T-helper 22 cell (primary cell): ENCODE measurements at places on chromosomes 3 and 15.
A peak's percentile ranks its signal among the peaks of the same experiment; 100 is the strongest.

- no peak for DNase-seq
Observed at GRCh38 chr3:108983051-108983450, 29.4 kb upstream of the GUCA1C start.

DNA sequence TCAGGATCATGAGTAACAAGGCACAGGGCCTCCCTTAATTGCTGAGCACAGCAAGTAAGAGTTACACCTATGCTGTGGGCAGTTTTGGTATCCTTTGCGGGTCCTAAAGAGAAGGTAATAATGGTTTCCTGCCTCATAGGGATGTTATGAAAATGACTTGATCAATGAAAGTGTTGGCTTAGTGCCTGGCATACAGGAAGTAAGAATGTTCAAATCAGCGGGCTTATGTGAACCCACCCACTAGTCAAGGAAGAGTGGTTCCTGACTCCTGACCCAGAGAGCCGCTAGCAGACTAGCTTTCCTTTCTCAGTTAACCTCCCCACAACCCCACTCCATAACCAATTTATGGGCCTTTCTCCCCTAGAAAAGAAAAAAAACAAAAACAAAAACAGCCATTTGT, 5.2 kb upstream of the ADAMTS9 start:
- no peak for DNase-seq

GRCh38 chr3:32706348-32707025, 21.5 kb downstream of the CNOT10 start:
- DNase-seq, result no peak

- no peak for DNase-seq
Observed at GRCh38 chr3:35777563-35778554, 138.5 kb downstream of the ARPP21 start.

DNA sequence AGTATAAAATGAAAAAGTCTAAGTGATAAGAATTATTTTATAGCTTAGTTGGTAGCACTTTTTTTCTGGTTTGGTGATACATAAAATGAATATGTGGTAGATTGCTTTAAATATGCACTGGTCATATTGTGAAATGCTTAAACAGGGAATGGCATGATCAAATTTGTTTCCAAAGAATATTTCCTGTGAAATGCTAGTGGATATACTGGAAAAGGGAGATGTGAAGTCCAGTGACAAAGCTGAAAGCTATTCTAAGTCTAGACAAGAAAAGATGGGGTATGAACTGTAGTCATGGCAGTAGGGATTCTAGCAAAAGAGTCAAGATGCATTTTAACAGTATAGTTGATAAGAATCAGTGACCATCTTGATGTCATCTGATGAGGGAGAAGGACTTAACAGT, 98.9 kb upstream of the MME start:
- DNase-seq, result no peak

- DNase-seq, result no peak
Observed at GRCh38 chr3:43638594-43639447, 17.0 kb upstream of the ANO10 start.

- no peak for DNase-seq
Observed at GRCh38 chr15:90337256-90337655, 14.8 kb upstream of the ZNF774 start.

- DNase-seq, result no peak
Observed at GRCh38 chr15:47188758-47189507, 528.4 kb upstream of the SEMA6D start.

DNA sequence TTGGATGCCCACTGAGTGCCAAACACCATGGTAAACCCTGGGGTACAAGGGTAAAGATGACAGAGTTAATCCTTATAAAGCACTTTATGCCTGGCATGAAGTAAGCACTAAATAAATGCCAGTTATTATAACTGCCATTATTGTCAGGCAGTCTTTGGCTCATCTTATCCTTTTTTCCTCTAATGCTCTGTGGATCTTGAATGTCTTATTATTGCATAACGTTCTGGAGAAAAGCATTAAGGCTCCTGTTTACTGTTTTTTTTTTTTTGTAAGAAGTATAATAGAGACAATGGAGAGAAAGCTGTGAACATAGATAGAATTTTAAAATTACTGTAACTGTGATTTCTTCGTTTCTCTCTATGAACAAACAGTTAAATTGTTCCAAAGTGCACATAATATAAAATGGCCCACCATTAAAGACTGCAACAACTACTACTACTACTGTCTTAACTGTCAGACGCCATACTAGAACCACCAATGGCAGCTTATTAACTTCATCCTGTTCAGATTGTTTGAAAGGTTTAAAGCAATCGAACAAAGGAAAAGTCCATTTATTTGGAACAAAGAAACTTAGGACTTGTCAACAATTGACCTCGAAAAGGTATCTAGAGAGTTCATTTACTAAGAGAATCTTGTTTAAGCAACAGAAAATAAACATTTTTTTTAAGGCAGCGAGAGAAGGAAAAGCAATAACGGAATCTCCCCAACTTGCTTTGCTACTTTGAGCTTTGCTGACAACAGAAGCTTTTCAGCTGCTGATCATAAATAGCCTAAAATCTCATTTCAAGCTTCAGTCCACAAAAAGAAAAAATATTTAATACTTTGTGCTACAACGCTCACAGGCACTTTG, 520.7 kb downstream of the ROBO1 start:
- DNase-seq, result no peak

DNA sequence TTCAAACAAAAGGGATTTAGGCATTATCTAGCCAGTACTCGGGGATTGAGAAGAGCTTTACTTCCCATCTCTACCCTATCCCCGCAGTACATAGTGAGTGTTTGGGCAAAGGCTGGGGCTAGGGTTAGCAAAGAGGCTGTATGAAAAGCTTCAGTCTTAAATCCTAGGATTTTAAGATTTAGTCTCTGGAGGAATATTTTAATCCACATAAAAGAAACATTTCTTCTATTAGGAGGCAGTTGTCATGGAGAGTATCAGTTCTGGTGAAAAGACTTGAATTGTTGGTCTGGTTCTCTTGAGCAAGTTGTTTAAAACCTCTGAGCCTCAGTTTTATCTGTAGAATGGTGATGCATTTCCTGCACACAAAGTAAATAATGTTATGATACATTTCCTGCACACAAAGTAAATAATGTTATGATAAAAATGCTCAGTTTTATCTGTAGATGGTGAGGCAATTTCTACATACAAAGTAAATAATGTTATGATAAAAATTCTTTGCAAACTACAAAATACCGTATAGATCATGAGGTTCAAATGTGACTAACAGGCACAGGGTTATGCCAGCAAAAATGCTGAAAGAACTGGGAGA, 53.9 kb upstream of the ZBED2 start:
- no peak for DNase-seq

DNA sequence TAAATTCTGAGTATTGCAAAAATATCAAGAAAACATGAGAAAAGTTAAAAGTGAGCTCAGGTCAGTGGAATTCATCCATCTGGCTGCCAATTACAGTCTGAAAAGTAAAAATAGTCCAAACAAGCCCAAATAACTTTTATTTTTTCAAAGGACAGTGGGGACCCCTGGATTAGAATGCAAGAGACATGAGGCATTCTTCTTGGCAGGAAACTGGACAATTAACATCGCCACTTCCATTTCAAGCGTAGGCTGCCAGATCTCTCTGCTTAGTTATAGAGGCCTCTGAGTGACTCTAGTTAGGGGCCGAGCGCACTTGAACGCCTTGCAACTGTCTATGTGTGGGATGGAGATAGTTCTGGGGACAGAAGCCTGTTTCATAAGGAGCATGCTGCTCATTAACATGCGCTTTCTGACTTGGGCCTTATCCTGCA, 189.1 kb downstream of the GHSR start:
- no peak for DNase-seq

DNA sequence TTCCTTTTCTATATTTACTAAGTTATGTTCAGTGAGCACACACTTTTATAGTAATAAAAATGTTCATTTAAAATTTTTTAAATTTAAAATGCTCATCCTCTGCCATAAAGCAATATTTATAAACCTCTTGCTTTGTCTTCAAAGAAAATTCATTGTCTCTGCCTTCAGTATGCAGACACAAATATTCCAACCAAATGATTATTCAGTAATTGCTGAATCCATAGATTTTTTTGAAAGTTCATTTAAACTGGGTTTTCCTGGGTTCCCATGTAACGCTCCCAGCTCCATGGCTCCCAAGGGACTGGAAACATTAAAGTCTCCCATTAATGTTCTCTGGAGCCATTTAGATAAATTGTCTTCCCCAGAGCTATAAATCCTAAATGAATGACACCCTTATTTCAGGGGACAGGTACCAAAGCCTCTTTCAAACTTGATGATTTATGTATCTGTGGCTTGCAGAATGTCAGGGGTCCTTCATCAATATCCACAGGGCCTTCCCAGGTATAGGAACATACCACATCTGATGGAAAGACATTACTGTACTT, 15.2 kb upstream of the GLCE start:
- DNase-seq, result no peak

DNA sequence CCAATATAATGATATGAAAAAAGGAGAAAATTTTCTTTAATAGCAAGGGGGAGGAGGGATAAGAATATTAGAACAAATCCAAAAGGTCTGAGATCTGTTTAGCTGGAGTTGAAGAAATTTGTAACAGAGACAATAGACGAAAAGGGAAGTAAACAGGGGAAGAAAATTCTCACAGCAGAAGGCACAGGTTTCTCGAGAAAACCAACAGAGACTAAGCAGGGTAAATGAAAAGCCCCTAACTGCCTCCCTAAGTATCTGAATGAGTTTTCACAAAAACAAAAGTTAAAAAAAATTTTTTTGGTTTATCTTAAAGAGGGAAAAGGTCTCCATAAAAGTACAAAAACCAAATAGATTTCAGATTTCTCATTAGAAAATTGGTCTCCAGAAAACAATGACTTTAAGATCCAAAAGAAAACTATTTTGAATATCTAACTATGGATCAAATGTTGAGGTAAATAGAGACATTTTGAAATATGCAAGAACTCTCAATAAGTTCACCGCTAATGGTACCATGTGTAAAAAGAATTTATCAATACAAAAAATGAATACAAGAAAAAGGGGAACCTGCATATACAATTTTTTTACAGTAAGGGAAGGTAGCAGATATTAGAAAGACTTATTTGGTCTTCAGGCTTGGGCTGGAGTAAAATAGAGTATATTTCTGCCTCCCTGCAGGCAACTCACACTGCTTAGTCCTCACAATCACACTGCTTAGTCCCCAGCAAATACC, 23.9 kb upstream of the NEK10 start:
- no peak for DNase-seq

DNA sequence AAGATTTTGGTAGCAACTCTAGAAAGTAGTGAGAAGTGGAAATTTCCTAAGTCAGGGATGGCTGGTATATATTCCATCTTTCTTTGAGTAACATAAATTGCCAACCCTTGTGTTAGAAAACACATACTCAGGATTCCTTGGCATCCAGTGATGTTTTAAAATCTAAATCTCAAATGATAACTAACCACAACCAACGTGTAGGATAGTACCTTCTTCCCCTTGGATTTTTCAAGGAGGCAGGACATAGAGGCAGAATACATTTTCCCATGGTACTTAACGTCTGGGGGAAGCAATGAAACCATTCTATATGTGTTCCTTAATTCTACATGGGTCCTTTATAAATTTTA, 93.4 kb downstream of the WDR76 start:
- no peak for DNase-seq

DNA sequence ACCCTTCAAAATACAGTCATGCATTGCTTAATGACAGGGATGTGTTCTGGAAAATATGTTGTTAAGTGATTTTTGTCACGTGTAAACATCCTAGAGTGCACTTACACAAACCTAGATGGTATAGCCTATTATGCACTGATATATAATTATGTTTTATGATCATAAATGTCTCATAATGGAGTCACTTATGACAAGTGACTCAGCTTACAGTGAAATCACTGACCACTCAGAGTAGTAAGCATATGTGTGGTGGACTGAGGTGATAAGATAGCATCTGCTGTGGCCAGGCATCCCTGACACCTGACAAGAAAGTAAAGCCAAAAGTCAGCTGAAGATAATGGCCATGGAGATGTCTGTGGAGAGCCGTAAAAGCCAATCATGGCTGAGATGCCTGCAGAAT, 5.4 kb downstream of the ACAD11 start:
- no peak for DNase-seq

DNA sequence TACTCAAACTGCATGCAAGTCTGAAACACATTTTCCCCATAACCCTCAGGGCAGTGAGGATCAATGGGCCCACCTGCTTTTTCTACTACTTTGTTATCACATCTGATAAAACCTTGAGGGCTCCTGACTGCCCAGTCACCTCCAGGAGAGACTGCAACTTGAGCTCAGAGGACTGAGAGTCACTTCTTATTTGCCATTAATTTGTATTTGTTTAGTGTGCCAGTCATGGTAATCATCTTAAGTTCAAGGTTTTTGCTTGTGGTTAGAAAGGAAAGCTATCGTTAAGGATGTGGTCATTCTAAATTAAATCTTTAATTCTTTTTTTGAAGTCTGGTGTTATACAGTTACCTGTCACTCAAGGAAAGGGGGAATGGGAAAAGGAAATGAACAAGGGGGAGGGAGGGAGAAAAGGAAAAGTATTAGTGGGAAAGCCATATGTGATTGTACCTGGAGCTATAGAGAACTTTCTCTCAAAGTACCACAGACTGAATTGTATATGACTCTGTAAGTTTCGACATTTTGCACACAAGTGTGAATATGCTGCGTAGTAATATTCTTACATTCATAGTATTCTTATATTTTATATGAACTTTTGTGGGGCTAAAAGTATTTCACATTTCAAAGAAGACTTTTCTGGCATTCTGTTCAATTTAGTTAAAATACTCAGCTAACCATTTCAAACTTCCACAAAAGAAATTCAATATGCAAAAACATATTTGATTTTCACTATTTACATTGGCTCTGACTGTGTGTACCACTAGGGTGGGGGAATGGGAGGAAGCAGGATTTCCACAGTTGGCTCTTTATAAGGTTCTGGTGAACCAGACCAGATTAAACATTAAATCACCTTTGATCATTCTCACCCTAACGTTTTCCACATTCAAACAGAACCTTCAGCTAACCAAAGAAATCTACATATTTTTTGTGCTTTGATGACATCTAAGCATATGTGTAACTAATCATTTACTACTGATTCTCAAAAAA, 166.5 kb upstream of the ATP11B start:
- DNase-seq, result no peak

DNA sequence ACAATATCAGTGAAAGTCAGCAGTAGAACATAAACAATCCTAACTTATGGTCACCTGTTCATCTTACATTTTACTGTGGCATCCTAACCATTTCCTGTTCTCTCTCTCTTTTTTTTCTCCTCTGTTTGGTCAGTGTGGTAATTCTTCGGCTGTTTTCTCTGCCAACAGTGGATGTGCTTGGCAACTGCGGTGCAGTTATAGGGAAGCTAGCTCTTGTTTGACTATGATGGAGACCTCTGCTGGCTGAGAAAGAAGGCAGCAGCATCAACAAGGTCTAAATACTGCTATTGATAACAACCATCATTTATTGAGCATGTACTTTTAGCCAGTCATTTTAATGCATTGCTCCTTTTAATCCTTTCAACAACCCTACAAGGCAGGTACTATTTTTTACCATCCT, 723 bp upstream of the DRD3 start:
- no peak for DNase-seq

- peak; percentile 78 for DNase-seq
Observed at GRCh38 chr15:44726568-44727484, 9.5 kb upstream of the TRIM69 start.
